ENCODE measurements at places on chromosomes 16 and 17.

DNA sequence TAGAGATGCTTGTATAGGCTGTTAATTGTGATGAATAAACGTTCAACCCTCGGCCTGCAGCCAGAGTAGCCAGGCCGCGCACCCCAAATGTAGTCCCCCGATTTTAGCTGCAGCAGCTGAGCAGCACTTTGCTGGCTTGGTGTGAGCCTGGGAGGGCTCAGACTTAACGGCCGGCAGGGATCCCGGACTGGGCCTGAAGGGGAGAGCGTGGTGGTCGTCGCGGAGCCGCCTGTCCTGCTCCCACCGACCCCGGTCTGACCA is 11.9 kb downstream of the ZNF629 start:
- no peak for DNase-seq
- peak overlapping the region; percentile 97 for H3K27ac ChIP-seq
- H3K36me3 ChIP-seq = peaks cover 4% of the 10 kb centered on the region
- no peaks in the 10 kb centered on the region for H3K27me3 ChIP-seq

GRCh38 chr17:16189791-16190348 is 25.5 kb downstream of the NCOR1 start:
- H3K27me3 ChIP-seq = no peaks in the 10 kb centered on the region
- no peaks in the 10 kb centered on the region for H3K36me3 ChIP-seq
- DNase-seq = no peak
- H3K4me1 ChIP-seq = no peaks in the 10 kb centered on the region

DNA sequence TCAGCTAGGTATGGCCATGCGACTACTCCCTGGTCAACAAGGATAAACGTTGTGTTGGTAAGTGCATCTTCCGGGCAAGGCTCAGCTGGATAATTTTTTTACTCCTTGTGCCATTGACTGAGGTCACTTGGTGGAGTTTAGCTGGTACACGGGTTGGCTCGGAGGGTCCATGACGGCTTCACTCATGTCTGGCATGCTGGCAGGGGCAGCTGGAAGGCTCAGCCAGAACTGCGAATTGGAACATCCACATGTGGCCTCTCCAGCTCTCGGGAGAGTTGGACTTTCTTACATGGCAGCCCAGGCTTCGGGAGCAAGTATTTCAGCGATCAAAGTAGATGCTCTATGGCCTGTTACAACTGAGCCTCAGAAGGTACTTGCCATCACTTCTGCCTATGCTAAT is 31.5 kb upstream of the CRYBA1 start:
- DNase-seq = no peak
- no peak overlapping the region for H3K4me3 ChIP-seq
- no peaks in the 10 kb centered on the region for H3K27me3 ChIP-seq
- no peak overlapping the region for H3K27ac ChIP-seq
- H3K36me3 ChIP-seq = no peaks in the 10 kb centered on the region

- no peaks in the 10 kb centered on the region for H3K4me1 ChIP-seq
- no peak overlapping the region for H3K27ac ChIP-seq
- no peak for DNase-seq
- no peak overlapping the region for H3K4me3 ChIP-seq
- H3K27me3 ChIP-seq = peaks cover 37% of the 10 kb centered on the region
- H3K36me3 ChIP-seq = no peaks in the 10 kb centered on the region
Observed at GRCh38 chr17:5120036-5120435, 4.2 kb downstream of the USP6 start.

DNA sequence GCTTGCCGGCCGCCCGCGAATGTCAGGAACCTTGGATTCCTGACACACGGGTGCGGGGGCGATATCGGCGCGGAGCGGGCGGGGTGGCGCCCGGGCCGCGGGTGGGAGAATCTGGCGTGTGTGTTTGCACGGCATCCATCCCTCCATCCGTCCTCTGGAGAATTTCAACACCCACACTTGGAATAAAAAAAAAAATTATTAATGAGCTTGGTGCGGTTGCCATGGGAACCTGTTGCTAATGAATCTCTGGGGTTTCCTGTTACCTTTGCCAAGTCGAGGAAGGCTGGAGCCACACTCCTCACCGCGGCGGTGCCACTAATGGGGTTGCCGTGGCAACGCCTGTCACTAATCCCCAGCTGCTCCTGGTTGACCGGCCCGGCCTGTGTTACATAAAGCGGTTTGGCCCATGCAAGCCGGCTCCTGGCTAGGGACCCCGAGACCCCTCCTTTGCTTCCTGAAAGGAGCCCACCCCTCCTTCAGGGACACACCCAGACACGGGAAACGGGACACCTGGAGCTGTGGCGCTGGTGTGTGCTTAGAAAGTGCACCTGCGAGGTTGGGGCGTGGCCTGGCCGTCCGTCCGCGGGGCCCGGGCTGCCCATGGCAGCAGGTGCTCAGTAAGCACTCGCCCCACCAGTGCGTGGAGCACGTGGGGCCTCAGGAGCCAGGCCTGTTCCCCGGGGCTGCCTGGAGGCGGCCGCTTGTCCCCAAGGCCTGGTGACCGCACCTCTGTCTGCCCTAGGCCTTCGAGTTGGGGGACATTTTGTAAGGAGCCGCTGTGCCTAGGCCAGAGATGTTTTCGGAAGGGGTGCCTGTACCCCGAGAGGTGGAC is 14.6 kb downstream of the CACNA1H start:
- no peaks in the 10 kb centered on the region for H3K27me3 ChIP-seq
- no peaks in the 10 kb centered on the region for H3K36me3 ChIP-seq
- DNase-seq = peak; percentile 65

DNA sequence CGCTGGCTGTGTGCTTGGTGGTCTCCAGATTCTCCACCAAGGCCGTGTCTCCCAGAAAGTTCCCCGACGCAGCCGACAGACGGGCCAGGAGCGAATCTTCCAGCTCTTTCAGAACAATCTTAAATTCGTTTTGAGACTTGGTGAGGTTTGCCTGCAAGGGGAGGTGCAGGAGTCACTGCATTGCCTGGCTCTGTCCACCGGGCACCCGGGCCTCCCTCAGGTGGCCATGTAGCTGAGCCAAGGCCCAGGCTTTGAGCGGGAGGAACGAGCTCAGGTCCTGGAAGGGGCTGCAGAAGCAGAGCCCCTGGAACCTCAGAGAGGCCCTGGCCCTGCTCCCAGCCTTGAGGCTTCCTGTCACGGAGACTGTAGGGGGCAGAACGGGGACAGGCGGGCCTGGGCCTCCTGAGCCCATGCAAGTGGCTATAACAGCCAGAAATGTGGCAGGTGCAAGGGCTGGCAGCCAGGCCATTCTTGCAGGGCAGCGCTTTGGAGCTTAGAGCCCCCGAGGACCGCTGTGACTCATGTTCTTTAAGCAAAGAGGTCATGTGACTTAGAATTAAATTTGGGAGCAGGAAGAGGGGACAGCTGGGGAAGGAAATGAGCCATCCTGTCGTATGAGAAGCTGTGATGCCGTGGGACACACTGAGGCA is 72.4 kb downstream of the PGS1 start:
- no peaks in the 10 kb centered on the region for H3K4me1 ChIP-seq
- DNase-seq = peak; percentile 29
- no peaks in the 10 kb centered on the region for H3K36me3 ChIP-seq

- no peak overlapping the region for H3K27ac ChIP-seq
- no peak overlapping the region for H3K4me3 ChIP-seq
- H3K4me1 ChIP-seq = no peaks in the 10 kb centered on the region
- no peaks in the 10 kb centered on the region for H3K27me3 ChIP-seq
Observed at GRCh38 chr16:51317575-51317974, 166.5 kb upstream of the SALL1 start.

DNA sequence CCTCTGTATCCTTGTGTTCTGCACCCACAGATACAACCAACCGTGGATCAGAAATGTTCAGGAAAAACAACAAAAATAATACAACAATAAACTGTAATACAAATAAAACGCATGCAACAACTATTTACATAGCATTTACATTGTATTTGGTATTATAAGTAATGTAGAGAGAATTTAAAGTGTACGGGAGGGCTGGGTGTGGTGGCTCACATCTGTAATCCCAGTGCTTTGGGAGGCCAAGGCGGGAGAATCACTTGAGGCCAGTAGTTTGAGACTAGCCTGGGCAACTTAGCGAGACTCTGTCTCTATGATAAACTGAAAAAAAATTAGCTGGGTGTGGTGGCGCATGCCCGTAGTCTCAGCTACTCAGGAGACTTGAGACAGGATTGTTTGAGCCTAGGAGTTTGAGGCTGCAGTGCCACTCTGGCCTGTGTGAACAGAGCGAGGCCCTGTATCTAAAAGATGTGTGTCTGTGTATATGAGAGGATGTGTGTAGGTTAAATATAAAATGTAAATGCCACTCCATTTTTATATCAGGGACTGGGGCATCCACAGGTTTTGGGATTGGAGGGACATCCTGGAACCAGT is 13.3 kb downstream of the SEC14L1 start:
- H3K4me1 ChIP-seq = no peaks in the 10 kb centered on the region
- no peak for DNase-seq
- H3K36me3 ChIP-seq = no peaks in the 10 kb centered on the region

DNA sequence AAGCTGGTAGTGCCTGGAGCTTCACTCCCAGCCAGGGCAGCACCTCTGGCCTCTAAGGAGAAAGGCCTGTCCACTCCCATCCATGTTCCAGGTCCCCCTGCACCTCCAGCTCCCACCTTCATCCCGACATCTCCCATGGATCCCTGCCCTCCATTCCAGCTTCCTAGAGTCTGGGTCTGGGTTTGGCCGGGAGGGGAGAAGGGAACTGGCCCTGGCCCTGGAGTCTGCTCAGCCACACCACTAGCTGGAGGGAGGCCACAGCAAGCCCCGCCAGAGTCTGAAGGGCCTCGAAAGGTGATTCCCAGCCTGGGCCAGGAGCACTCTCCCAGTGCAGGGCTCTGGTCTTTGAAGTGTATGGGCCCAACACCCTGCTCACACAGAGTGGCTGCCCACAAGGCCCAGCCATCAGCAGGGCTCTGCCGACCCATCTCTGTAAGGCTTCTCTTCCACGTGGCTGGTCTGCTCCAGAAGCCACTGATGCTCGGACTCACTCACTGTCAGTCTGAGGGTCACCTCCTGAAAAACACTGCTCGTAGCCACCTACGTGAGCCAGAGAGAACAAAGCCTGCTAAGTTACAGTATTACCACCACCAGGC is 4.7 kb downstream of the NAT9 start:
- H3K27ac ChIP-seq = no peak overlapping the region
- DNase-seq = no peak
- no peaks in the 10 kb centered on the region for H3K27me3 ChIP-seq
- peaks cover 5% of the 10 kb centered on the region for H3K4me1 ChIP-seq
- H3K36me3 ChIP-seq = peaks cover 8% of the 10 kb centered on the region

GRCh38 chr17:67328026-67328425 is 38.4 kb downstream of the PSMD12 start:
- no peak for DNase-seq
- no peak overlapping the region for H3K27ac ChIP-seq
- no peaks in the 10 kb centered on the region for H3K4me1 ChIP-seq
- no peaks in the 10 kb centered on the region for H3K36me3 ChIP-seq
- H3K4me3 ChIP-seq = no peak overlapping the region

DNA sequence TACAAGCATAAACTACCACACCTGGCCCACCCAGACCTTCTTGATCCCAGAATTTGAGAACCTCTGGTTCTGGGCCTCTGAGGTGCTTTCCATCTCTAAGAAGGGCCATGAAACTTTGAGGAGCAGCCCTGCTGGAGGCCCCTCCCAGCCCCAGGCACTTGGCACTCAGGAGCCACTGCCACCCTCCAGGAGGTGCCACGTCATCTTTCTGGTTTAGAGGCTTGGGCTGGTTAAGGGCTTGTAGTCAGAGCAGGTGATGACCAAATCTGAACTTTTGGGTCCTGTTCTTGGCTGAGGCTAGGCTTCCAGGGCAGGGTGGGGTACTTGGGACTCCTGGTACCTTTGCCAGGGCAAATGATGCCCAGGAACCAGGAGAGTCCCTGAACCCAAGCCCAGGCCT is 13.8 kb upstream of the DLX4 start:
- H3K36me3 ChIP-seq = no peaks in the 10 kb centered on the region
- H3K4me1 ChIP-seq = no peaks in the 10 kb centered on the region
- peaks cover 3% of the 10 kb centered on the region for H3K27me3 ChIP-seq
- H3K27ac ChIP-seq = no peak overlapping the region

DNA sequence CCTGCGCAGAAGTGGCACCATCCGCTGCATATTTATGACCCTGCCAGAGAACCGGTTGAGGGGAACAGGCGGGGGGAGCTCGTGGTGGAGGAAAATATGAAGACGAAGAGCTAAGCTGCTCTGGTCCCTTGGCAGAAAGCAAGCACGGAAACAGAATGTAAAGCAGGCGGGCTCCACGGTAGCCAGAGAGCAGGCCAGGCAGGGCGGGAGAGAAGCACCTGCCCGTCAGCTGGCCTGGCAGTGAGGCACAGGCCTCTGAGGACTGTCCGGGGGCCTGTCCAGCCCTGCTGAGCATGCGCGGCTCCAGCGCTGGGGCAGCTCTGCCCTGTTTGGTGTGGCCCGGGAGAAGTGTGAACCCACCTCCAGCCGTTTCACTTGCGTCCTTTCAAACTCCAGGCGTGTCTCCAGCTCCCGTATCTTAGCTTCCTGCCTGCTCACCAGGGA is 46.7 kb downstream of the PIPOX start:
- peaks cover 20% of the 10 kb centered on the region for H3K4me1 ChIP-seq
- H3K36me3 ChIP-seq = no peaks in the 10 kb centered on the region
- H3K4me3 ChIP-seq = no peak overlapping the region
- H3K27ac ChIP-seq = no peak overlapping the region
- DNase-seq = no peak

DNA sequence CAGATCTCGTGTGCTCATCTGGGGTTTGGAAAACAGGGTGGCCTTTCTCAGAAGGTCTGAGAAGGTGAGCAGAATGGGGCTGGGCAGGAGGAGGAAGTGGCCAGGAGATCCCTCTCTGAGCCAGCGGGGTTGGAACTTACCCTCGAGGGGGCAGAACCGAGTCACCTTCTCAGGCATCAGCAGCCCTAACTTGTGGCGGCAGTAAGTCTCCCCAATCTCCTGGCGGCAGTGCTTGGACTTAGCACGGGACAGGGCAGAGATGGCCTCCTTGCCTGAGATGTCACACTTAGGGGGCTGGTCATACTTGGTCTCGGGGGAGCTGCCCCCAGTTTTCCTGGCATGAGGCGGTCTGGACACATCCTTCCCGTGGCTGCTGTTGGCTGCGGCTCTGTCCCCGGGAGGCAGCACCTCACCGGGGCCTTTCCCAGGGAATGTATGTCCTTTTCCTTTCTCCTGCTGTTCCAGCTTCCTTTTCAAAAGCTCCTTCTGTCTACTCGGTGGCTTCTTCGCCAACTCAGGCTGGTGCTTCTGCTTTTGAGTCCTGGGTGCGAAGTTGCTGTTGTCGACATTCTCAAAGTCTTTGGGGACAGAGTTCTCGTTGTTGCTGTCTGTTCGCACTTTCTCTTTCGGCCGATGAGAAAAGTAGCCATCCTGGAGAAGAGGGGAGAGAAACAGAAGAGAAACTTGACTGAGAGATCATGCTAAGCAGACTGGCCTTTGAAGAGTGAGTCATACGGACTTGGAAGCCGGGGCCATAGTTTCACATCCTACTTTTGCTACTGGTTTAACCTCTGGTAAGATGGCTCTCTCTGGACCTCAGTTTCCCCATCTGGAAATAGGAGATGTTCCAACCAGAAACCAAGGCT is 211.7 kb downstream of the XYLT1 start:
- no peaks in the 10 kb centered on the region for H3K4me1 ChIP-seq
- DNase-seq = peak; percentile 30
- no peaks in the 10 kb centered on the region for H3K36me3 ChIP-seq
- H3K4me3 ChIP-seq = no peak overlapping the region

All from GM23338 (cell line).